Mesothelial cell of epicardium (in vitro differentiated cells): ENCODE measurements at places on chromosomes 5 and 9.

DNA sequence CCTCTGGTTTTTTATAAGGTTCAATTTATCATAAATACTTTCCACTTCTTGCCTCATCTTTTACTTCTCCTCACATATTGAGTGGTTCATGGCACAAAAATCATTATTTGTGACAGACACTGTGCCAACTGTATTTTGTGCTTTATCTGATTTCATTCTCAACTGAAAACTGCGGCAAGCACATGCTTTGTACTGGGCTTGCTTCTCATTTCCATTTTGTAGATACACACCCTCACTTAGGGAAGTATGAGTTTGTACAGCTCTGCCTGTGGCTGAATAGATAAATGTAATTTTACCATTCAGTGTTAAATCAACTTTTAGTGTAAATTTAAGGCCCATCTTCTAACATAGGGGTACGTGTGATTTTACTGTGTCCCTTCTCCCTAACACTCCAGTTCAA lies 83.6 kb downstream of the ANXA2R start:
- no peaks in the 10 kb centered on the region for H3K27me3 ChIP-seq
- no peak for DNase-seq
- no peak overlapping the region for H3K4me3 ChIP-seq
- H3K27ac ChIP-seq, result no peak overlapping the region
- no peaks in the 10 kb centered on the region for H3K36me3 ChIP-seq

DNA sequence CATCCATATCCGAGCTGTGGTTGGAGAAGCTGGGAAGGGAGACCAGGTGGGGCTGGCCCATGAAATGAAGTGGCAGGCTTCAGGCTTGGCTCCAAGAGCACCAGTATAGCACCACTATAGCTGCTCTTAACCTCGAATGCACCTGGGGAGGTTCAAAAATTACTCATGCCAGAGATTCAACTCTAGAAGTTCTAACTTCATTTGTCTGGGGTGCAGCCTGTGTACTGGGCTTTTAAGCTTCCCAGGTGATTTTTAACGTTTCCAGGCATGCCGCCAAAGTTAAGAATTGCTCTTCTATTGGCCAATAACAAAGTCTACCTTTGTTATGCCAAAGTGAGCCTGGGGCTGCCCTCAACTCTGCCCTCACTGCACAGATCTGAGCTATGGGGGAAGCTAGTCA lies 458 bp downstream of the PRSS3 start:
- H3K27me3 ChIP-seq, result peaks cover 45% of the 10 kb centered on the region
- DNase-seq, result no peak
- no peak overlapping the region for H3K27ac ChIP-seq
- H3K36me3 ChIP-seq, result peaks cover 2% of the 10 kb centered on the region
- no peak overlapping the region for H3K4me3 ChIP-seq

DNA sequence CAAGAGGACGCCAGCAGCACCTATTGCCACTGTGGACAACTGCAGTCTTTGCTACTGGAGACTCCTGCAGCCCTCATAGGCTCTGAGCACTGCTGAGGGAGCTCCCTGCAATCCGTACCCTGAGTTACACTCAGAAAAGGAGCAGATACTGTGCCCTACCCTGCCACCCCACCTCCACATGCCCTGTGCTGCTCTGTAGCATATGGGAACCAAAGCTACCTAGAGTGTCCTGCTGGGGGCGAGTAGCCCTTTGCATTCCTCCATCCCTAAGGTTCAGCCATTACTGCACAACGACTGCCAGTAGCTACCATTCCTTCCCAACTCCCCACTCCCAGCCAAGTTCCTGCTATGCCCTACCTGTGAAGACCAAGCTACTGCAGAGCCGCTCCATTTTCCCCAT lies 90.2 kb upstream of the SNCAIP start:
- no peaks in the 10 kb centered on the region for H3K4me1 ChIP-seq
- no peak overlapping the region for H3K27ac ChIP-seq
- peaks cover 8% of the 10 kb centered on the region for H3K36me3 ChIP-seq
- no peak overlapping the region for H3K4me3 ChIP-seq
- no peaks in the 10 kb centered on the region for H3K27me3 ChIP-seq

- DNase-seq, result no peak
- no peak overlapping the region for H3K4me3 ChIP-seq
- no peaks in the 10 kb centered on the region for H3K36me3 ChIP-seq
- peaks cover 42% of the 10 kb centered on the region for H3K27me3 ChIP-seq
- no peak overlapping the region for H3K27ac ChIP-seq
- H3K4me1 ChIP-seq, result peaks cover 9% of the 10 kb centered on the region
Observed at GRCh38 chr9:1087120-1087881, 37.1 kb downstream of the DMRT2 start.

- no peak overlapping the region for H3K4me3 ChIP-seq
- no peak overlapping the region for H3K27ac ChIP-seq
- no peak for DNase-seq
- H3K27me3 ChIP-seq, result no peaks in the 10 kb centered on the region
- peaks cover 6% of the 10 kb centered on the region for H3K4me1 ChIP-seq
Observed at GRCh38 chr5:86500947-86501346, 116.8 kb upstream of the COX7C start.

- no peak for DNase-seq
- peaks cover 29% of the 10 kb centered on the region for H3K4me1 ChIP-seq
- H3K36me3 ChIP-seq, result peaks cover 13% of the 10 kb centered on the region
- peak overlapping the region; percentile 79 for H3K4me3 ChIP-seq
- no peaks in the 10 kb centered on the region for H3K27me3 ChIP-seq
- peak overlapping the region; percentile 89 for H3K27ac ChIP-seq
Observed at GRCh38 chr9:15509931-15510788, 610 bp downstream of the PSIP1 start.

DNA sequence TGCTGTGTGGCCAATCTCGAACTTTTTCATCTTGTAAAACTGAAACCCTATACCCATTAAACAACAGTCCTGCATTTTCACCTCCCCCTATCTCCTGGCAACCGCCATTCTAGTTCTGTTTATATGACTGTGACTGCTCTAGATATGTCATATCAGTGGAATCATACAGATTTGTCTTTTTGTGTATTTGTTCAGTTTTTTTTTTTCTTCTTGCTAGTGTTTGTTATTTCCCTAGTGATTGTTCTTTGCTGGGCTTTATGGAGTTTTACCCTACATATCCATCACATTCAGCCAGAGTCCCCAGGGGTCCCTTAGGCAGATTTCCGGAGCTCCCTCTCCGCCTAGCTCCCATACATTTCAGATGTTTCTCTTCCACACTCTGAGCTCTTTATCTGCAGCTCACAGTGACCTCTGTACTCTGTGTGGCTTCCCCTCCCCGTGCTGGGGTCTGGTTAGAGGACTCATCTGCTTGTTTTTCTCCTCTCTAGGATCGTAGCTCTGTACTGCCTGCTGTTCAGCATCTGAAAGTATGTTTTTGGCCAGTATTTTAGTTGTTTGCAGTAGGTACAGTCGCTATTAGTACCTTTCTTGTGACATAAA lies 25.1 kb upstream of the CARTPT start:
- no peaks in the 10 kb centered on the region for H3K36me3 ChIP-seq
- H3K4me1 ChIP-seq, result peaks cover 11% of the 10 kb centered on the region
- H3K4me3 ChIP-seq, result peak overlapping the region; percentile 4
- no peak for DNase-seq
- peaks cover 20% of the 10 kb centered on the region for H3K27me3 ChIP-seq
